ENCODE measurements at places on chromosomes 12 and 14.
A peak's percentile ranks its signal among the peaks of the same experiment; 100 is the strongest.

GRCh38 chr12:66491853-66492252 lies 187.0 kb downstream of the GRIP1 start:
- peak; percentile 26 for DNase-seq

DNA sequence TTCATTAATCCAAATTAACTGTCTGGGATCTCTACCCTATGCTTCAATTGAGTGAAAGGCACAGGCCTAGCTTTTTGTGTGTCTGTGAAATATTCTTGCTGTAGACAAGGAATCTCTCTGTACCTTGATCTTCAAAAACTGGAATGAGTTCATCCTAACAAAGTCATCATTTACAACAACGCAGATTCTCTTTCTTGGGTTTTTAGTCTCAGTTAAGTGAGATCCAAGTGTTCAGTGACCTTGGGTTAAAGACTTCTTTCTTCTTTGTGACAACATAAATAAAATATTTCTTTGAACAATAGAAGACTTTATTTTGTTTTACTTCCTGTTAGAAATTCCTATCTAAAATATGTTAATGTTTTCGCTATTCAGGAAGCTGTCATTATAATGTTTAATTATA lies 192.2 kb upstream of the LMNTD1 start:
- DNase-seq: no peak

DNA sequence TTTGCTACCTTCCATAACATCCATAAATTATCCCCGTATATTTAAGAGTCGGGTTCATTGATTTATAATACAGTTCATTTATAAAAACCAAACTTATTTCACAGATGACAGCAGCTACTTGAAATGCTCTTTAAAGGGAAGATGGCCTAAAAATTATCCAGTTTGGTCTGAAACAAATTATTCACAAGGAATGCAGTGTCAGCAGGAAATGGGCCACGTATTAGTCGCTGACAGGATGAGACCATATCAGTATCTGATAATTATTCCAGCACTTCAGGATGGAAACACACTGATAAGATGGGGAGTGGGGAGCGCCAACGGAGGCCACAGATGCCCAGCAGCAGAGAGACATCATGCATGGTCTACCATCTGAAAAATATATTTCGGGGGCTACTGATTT lies 60.5 kb upstream of the TMEM132D start:
- no peak for DNase-seq

DNA sequence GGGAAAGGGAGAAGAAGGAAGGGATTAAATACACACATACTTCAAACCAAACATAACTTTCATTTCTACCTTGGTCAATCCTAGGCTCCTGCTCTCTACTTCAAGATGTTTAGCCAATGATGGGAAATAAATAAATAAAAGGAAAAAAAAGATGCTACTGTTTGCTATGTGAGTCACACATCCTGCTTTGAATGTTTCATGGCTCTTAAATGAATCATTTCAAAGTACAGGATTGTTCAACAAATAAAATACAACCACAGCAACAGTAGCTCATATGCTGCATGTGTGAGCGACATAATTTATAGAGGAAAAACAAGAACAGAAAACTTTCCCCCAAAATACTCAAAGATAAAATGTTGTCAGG lies 54.3 kb upstream of the NPFF start:
- DNase-seq: no peak

- DNase-seq: no peak
Observed at GRCh38 chr14:44309331-44309730, 197.8 kb downstream of the FSCB start.

- DNase-seq: no peak
Observed at GRCh38 chr14:96507723-96508122, 5.5 kb downstream of the PAPOLA start.

- no peak for DNase-seq
Observed at GRCh38 chr12:75097003-75097402, 112.6 kb downstream of the KCNC2 start.

- DNase-seq: no peak
Observed at GRCh38 chr12:76680940-76681339, 83.0 kb upstream of the ZDHHC17 start.

All from MG63 (cell line).